Right cardiac atrium (tissue), 5 donors: ENCODE measurements at places on chromosomes 5 and 9.

DNA sequence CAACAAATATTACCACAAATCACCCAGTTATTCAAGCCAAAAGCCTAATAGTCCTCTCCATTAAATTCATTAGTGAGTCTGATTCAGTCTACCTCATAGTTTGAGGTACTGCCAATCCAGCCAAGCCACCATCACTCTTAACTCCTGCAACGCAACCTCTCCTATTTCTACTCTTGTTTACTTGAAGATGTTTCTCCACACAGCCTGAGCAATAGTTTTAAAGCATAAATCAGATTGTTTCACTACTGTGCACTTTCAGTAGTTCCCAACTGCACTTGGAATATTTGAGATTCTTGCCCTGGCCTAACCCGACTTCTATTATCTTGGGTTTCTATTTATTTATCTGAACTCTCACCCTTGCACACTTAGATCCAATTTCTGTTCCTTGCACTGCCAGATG, 85.5 kb downstream of the YIPF5 start:
- DNase-seq, result no peak

DNA sequence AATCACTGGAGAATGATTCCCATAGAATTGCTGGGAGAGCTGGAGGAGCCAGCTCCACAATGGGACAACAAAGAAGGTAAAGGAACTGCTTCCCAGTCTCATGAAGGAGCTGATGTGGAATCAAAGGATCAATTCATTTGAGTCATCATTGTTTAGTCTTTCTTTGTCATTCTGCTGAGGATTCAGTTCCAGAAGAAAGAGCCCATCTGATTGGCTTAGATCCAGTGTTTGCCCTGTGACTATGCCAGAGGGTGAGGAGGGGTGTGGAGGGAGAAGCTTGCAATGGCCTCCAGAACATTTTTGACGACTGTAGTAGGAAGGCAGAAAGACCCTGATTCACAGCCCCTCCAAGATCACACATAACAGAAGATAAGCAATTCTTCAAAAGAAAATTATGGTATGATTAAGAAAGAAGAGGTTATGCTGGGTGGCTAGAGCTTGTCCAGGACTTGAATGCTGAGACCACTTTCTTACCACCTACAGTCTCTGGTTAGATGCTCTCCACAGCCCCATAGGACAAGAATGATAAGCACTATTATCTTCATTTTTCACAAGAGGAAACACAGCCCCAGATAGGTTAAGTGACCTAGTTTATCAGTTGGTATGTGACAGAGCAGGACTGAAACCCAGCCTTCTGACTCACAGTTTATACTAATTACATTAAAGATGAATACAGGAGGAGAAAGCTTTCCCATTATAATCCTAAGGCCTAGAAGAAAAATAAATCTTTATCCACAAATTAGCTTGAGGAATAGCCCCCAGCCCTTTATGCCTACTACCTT, 363.1 kb downstream of the PRELID2 start:
- DNase-seq, result no peak

GRCh38 chr5:83085106-83085505, 7.8 kb downstream of the XRCC4 start:
- no peak for DNase-seq

GRCh38 chr5:147733075-147733474, 49.5 kb downstream of the JAKMIP2 start:
- DNase-seq, result no peak

DNA sequence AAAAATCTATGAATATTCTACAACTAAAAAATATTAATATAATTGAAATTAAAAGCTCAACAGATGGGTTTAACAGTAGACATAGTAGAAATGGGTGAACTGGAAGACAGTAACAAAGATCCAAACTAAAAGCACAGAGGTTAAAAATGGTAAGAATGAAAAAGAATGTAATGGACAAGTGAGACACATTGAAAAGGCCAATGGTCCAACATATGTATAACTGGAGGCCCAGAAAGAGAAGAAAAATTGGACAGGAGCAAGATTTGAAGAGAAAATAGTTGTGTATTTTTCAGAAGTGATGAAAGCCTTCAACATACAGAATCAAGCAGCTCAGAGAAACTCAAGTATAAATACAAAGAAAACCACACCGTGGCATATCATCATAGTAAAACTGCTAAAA, 58.6 kb downstream of the PCDHGC5 start:
- no peak for DNase-seq

- DNase-seq, result no peak
Measured at GRCh38 chr9:128792134-128792533, 5.1 kb downstream of the TBC1D13 start.

GRCh38 chr5:127402361-127402760, 111.8 kb downstream of the MEGF10 start:
- no peak for DNase-seq

DNA sequence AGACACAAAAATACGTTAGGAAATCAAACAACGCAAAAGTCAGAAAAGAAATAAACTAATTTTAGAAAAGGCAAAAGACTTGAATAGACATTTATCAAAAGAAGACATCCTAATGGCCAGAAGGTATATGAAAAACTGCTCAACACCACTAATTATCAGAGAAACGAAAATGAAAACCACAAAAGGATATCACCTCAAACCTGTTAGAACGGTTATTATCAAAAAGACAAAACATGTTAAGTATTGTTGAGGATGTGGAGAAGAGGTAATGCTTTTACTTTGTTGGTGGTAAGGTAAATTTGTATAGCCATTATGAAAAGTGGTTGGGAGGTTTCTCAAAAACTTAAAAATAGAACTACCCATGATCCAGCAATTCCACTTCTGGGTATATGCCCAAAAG, 230.0 kb upstream of the RGMB start:
- DNase-seq, result no peak

- no peak for DNase-seq
Measured at GRCh38 chr9:109414125-109414785, 83.9 kb downstream of the PTPN3 start.

DNA sequence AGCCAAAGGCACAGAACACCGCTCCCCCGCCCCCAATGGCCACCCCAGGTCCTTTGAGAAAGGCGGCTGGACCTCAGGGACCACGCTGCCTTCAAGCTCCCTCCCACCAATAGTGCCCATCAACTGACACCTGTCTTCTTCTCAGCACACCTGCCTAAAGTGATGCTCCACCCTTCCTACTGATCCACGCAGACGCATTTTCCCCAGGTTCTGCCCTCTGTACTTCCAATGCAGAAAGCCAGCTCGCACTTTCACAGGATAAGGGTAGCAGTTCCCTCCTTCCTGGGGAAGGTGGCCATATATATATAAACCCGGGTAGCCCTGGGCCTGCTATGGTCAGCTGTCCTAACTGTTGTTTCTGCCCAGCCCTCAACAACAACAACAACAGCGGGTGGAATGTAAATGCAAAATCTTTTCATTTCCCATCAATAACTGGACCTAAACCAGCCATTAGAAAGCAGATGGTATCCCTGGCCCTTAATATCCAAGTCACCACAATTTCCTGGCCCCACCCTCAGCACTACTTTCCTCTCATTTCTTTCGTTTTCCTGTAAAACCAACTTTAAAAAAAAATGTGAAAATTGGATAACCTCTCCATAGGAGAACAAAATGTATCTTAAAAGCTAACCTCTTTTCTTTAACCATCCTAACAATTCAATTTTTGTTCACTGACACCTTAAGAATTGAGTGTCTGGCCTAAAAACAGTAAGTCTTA, 1.7 kb downstream of the GOLM1 start:
- DNase-seq, result no peak

- DNase-seq, result peak; percentile 85
Measured at GRCh38 chr5:141883184-141883891, 5.1 kb upstream of the PCDH1 start.

DNA sequence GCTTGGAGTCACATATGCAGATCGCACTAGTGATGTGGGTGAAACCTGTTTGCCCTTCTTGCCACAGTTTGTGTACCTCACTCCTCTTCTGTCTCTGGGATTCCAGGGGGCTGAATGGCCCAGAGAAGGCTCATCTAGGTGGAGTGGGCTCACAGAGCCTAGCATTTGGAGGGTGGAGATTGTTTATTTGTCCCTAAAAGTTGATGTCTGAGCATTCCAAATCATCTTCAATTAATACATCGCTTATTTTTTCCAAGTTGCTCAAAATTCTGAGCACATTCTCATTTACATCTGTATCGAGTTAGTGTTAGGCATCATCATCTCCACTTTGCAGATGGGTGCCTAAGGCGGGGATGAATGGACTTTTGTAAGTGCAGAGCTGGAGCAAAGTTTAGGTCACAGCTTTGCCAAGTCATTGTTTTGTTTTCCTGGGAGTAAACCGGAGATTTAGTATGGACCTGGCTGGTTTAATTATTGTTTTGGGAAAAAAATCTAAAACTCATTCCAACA, 2.0 kb downstream of the ABL1 start:
- no peak for DNase-seq

DNA sequence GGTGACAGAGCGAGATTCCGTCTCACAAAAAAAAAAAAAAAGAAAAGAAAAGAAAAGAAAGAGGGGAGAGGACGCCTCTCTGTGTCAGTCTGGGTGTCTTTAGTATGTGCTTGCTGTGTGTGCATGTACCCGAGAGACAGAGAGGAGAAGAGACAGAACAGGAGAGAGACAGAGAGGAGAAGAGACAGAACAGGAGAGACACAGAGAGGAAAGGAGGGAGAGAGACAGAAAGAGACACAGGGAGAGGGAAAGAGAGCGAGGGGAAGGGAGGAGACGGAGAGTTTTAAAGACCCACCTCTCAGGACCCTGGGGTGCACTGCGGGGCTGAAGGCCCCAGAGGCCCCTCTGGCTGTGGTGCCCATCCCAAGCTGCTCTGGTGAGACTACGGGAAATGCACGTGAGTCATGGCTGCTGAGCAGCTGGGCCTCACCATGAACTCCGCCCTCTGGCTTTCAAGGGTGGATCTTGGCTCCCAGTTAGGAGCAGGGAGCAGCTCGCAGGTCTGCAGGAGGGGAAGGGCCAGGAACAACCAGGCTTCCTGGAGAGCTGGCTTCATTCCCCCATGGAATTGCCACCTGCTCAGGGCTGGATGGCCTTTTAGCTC, 7.9 kb downstream of the SLC6A3 start:
- DNase-seq, result no peak
